ENCODE measurements at places on chromosomes 3 and 15.

DNA sequence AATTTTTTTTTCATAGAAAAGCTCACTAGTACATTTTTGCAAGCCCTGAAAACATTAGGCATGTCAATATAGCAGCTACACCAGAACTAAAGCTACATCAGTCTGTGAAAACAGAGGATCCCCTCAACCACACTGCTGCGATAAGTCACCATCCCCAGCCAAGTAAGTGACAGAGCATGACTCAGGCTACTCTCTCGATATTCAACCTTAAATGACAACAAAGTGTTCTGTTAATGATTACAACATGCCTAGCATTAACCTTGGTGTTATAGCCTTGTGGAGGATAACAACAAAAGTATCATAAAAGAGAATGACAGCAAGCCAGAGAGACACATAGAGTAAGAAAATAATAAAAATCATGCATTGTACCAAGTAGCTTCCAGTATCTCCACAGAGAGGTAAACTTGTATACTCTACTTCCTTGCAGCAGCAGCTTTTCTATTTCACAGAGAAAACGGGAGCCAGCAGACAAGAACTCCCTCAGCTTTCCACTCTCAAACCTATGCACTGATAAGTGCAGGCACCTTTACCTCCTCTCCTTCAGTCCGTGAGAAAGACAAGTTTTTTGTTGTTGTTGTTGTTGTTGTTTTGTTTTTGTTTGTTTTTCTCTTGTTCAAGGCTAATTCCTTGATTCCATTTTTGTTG lies 76.6 kb downstream of the GBE1 start:
- DNase-seq = no peak

DNA sequence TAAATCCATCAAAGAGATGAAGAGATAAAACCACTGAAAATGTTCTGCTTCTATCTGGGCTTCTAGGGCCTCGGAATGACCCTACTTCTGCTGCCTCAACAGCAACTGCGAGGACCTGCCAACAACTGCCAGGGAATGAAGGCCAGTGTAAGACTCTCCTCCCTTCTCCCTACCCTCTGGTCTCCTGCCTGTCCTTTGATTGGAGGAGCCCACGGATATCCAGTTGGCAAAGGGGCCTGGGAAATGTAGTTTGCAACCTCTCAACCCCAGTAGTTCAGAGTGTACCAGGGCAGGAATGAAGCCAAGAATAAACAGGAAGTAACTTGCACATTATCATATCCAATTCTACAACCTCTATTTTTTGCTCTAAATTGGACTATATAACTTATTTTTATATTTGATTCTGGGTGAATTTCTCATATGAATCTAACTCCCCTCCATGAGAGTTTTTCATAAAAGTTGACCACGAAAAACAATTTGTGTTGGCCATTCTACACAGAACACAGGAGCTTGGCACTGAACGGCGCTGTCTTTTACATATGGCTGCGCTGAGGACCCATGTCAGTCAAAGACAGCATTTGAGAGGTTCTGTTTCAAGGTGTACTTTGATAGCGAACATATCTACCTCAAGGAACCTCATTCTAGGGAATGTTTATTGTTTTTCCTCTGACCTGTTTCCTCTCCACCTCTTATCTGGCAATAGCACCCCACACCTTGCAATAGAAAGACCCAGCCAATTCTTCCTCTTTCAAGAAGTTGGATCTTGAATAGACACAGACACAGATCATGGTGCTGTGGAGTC lies 91.1 kb upstream of the RNF7 start:
- DNase-seq = no peak

- no peak for DNase-seq
These were observed 67.1 kb downstream of the ATP2B2 start for GRCh38 chr3:10437995-10438901.

- no peak for DNase-seq
These were observed 176.0 kb downstream of the KCNMB2 start for GRCh38 chr3:178712247-178712646.

DNA sequence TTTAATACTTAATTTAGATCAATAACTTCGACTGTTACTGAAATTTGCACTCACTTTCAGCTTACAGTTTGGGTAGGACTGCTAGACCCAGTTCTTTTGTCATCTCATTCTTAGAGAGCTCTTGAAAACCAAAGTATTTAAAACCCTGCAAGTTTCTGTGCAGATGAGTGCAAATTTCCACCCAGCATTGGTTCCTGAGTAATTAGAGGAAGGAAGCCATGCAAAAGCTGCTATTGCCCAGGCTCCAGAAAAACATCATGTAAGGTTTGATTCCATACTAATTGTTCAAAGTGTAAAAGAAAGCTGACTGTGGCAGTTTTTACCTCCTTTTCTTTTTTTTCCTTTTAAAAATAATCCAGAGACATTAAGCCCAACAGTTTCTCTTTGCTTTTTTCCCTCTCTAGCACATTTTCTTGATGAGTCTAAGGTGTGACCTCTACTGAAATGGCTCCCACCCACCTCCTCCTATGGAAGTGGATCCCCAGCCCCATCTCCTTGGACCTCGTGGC lies 30.3 kb downstream of the ABHD2 start:
- DNase-seq = no peak

- DNase-seq = no peak
These were observed 135.4 kb upstream of the CBLB start for GRCh38 chr3:106004137-106004681.

DNA sequence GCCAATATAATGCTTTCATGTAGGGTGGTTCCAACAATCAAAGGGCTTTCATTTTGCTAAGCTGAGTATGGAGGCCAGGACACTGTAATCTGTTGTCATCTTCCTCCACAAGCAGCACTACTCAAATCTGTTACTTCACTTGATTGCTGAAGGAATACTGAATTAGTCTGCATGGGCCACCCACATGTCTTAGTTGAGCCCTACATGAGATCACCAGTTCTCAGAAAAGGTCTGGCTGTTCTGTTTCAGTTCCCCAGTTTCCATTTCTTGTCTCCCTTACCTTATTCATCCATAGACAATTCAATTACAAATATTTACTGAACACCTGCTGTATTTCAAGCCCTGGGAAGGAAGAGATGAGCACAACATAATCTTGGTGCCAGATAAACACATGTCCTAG lies 119.2 kb downstream of the FHIT start:
- DNase-seq = no peak

GRCh38 chr3:46912986-46913385 lies 35.5 kb downstream of the PTH1R start:
- DNase-seq = no peak

- no peak for DNase-seq
These were observed 347.0 kb upstream of the LMCD1 start for GRCh38 chr3:8154617-8155016.

DNA sequence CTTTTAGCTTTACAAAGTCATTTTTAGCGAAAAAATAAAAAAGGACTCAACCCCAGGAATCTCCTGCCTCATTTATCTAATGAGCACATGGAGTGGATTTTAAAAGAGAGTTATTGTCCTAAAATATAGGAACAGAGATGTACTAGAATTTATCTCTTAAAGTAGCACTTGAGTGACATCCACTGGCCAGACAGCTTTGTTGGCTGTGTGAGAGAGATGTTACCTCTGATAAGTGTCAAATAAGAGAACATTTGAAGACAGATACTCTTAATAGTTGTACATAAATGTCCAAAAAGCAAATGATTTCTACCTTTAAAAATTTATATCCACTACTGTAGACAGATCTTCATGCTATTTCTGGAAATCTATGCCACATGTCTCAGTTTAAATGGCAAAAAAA lies 12.3 kb upstream of the MFSD1 start:
- no peak for DNase-seq

DNA sequence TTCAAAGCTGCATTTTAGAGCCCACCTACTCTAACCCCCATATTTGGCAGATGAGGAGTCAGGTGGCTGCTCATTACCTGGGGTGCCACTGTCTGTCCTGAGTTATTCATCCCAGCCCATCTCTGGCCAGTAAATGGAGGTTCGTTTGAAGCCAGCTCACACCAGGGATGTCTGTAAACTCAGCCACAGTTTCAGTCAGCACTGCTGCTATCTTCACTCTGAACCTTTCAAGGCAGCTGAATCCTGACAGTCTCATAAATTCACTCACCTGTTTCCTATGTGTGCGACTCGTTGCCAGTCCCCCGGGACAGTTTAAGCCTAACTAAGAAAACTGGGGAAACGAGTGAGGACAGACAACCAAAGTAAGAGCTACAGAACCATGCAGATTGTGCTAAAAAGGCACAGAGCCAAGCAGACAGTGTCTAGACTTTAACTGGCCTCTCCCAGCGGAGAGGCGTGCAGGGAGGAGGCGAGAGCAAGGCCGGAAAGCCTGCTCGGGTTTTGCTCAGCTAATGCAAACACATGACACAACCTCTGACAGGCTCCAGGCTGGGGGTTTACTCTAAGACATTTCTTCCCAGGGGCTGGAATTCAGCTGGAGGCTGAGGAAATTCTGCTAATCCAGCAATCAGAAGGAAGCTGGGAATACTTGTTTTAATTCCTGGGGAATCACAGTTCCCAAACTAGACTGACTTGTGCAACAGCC lies 12.0 kb downstream of the FSTL1 start:
- DNase-seq = no peak

- DNase-seq = no peak
These were observed 48.9 kb downstream of the IQGAP1 start for GRCh38 chr15:90436952-90437351.

GRCh38 chr3:5579946-5580345 lies 392.4 kb downstream of the EDEM1 start:
- no peak for DNase-seq

- no peak for DNase-seq
These were observed 115.8 kb downstream of the EPHA3 start for GRCh38 chr3:89223188-89223587.

DNA sequence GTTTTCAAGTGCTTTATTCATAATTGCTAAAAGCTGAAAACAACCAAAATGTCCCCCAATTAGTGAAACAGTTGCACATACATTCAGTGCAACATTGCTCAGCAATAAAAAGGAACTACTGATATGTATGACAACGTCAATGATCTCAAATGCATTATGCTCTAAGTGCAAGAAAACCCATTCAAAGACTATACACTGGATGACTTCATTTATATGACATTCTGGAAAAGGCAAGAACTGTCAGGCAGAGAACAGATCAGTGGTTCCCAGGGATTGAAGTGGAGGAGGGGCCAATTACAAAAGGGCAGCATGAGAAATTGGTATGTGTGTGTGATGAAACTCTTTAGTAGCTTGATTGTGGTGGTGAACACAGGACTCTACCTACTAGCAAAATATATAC lies 585.6 kb downstream of the TBL1XR1 start:
- no peak for DNase-seq

DNA sequence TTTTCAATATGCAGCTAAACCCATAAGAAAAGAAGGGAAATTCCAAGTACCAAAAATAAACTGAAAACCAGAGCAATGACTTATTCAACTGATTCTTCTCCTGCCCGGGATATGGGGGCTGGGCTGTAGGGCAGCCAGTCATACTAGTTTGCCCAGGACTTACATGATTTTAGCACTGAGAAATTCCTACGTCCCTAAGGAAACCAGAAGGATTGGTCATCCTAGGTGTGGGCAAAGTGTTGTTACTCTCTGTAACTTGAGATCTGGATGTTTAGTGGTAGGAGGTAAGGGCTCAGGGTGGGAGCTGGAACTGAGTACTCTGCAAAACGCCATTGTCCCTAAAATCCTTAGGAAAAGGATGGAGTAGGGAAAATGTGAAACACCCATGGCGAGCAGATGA lies 1.2 kb upstream of the DAZL start:
- DNase-seq = no peak

DNA sequence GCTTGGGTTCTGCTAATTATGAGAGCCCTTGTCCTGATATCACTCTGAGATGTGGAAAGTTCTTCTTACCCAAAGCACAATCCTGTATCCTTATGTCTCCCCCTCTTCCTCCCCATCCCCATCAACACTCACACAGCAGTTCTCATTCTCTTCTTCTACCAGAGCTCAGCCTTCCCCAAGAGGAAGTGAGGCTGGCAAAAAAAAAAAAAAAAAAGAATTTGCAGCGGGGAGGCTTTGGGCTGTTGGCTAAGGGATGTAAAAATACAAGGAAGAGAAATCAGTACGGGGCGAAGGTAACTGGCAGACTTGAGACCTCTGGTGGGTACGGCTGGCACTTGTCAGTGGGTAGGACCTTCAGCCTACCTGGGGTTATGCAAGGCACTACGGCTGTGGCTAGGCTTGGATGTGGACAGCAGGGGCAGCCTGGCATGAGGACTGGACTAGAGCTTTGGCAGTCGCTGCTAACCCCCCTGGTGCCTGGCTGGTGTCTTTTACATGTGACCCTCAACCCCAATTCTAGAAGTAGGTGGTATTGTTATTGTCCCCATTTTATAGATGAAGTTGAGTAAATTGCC lies 5.4 kb downstream of the VIPR1 start:
- no peak for DNase-seq

- DNase-seq = no peak
These were observed 73.1 kb downstream of the ABTB1 start for GRCh38 chr3:127745656-127746399.

DNA sequence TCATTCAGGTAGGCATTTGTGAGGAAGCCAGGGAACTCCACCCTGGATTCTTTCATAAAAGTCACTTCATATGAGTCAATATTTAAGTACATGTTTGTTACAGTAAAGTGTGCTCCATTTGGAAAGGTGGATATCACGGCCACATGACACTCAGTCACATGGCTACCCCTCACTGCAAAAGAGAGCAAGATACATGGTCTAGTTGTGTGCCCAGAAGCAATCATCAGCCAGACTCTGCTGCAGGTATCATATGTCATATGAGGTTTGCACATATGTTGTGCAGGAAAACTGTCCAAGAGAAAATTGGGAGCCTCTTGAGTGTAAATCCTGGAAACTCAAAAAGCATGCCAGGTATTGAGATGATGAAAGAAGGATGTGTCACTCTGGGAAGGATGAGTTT lies 55.0 kb upstream of the NMNAT3 start:
- DNase-seq = no peak

- DNase-seq = no peak
These were observed 87.3 kb upstream of the C15orf61 start for GRCh38 chr15:67433495-67434099.

DNA sequence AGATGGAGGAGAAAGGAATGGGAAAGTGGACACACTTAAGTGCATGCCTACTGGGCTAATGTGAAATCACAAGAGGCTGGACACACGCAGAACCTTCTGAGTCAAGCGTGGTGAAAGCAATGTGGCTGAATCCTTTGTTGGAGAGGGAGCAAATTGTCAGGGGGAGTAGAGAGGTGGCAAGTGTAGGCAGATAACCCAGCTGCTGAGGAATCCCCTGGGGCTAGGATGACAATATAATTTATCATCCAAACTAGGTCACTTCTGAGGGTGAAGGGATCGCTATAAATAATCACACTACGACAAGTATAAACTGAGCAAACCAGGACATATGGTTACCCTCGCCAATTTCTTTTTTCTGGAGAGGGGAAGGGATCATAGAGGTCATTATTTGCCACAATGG lies 28.7 kb downstream of the TAMM41 start:
- no peak for DNase-seq
